ENCODE measurements at places on chromosomes 5 and 9.

GRCh38 chr5:57193757-57194413 lies 20.0 kb downstream of the GPBP1 start:
- no peak for DNase-seq

DNA sequence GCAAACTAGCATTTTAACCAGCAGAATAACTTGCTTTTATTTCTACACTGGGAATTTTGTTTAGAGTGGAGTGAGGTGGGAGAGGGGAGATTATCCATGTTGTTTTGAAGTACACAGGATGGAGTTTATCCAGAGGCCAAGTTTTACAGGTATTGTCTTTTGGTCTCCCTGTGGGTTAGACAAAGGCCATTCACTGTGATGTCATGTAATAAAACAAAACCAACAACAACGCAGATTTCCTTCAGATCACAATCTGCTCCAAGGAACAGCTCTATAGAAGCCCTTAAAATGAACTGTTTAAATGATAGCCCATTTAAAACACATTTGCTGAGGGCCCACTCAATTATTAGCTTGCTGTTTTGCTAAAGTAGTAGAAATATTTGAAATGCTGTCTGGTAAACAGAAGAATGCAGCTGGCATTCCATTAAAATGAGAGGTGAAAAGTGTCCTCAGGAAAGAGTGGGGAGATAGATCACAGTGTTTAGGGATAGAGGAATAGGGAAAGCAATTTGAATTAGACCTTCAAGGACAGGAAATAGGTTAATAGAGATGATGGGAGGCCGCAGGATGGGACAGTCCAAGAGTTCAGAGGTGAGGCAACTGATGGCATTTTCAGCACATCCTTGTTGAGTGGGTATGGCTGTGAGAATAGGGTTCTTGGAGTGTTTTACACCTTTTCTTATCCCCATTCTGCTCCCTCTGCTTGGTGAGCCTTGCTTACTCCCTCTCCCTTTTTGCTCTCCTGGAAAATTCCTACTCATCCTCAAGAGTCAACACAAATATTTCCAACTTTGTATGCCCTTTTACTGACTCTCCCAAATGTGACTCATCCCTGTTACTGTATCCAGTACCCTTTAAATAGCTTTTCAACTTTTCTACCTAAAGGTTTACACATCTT lies 140.1 kb upstream of the NR3C1 start:
- no peak for DNase-seq

DNA sequence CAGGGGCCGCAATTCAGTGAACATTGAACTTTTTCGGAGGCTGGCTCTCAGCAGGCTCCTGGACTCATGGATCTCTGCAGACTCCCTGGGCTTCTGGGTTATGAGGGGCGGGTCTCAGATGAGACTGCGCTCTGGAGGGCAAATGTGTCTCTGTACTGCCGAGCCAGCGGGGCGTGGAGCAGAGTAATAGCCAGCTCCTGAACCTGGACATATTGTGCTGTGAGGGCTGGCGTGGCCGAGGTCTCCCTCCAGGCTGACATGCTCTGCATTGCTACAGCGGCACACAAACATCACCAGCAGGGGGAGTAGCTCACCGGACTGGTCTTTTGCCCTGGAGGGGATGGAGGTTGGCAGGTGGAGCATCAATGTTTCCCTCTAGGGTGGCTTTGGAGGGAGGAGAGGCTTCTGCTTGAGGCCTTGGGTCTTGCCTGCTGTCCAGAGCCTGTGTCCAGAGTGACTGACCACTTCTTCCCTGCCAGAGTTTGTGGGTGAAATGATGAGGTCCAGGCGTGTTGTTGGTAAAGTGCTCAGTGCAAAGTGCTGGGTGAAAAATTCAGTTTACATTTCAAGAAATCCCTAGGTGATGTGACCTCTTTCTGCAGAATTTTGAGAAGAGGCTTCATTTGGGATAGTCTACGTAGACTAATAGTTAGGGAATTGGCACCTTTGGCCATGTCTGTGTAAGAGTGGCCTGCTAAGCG lies 10.9 kb upstream of the GADD45G start:
- DNase-seq = no peak

GRCh38 chr9:91066856-91067255 lies 265.2 kb downstream of the SYK start:
- no peak for DNase-seq

- no peak for DNase-seq
These were observed 89.7 kb upstream of the PARP8 start for GRCh38 chr5:50576686-50577256.

- no peak for DNase-seq
These were observed 223.0 kb upstream of the NUDT12 start for GRCh38 chr5:103785569-103785968.

- DNase-seq = no peak
These were observed 68.7 kb downstream of the ACTL7B start for GRCh38 chr9:108786901-108787689.

DNA sequence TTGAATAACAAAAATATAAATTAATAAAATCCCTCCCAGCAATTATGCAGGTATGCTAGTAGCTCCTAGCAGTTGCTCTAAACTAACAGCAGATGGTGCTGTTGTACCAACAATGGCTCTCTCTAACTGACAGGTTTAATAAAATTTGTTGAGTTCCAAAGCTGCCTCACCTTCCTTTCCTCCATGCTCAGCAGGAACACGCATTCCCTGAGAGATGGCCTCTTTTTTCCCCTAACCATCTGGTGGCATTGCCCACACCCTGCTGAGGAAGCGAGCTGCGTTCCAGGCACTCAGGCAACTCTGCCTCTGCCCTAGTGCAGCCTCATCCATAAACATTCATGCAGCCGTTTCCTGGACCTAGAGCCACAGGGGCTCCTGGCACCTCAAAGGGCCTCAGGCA lies 106.2 kb downstream of the KLHL3 start:
- peak; percentile 5 for DNase-seq

DNA sequence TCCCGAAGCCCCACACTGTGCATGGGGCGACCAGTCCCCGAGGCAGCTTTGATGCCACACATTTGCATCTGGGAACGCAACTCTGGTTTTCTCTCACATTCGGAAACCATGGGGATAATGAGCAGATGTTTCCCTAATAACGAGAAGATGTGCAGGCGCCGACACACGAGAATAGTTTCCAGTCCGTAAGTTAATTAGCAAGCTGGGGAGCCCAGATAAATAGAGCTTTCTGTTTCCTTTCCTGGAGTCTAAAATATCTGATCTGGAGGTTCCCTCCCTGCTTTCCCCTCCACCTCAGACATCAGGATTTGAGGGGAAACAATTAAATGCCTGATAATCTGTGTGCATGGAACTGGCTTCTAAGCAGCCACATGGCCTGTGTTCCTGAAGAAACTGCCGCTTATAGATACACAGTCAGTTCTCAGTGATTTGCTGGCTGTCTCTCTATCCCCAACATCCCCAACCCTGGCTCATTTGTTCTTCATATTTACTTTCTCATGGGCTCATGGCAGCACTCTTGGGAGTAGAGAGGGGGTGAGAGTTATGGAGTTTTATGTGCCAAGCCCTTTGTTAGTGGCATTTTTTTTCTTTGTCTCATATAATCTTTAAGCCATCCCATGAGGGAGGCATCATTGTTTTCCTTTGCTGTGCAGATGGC lies 62.8 kb downstream of the PDZD2 start:
- no peak for DNase-seq

DNA sequence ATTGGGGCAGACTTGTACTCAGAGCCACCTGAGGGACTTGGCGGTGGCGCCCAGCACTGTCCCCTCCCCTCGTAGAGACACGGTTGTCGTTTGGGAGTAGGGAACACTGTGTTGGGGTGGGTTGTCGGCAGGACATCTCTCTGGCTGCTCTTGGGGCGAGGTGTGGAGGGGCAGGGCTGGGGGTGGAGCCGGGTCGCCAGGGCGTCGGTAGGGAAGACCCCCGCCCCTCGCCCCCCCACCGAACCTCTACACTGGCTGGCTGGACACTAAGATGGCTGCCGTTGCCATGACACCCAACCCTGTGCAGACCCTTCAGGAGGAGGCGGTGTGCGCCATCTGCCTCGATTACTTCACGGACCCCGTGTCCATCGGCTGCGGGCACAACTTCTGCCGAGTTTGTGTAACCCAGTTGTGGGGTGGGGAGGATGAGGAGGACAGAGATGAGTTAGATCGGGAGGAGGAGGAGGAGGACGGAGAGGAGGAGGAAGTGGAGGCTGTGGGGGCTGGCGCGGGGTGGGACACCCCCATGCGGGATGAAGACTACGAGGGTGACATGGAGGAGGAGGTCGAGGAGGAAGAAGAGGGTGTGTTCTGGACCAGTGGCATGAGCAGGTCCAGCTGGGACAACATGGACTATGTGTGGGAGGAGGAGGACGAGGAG lies 778 bp downstream of the TRIM41 start:
- DNase-seq = no peak

GRCh38 chr5:41406936-41407335 lies 103.5 kb downstream of the PLCXD3 start:
- DNase-seq = no peak

- no peak for DNase-seq
These were observed 9.4 kb upstream of the TNFAIP8 start for GRCh38 chr5:119346394-119346793.

GRCh38 chr5:172403189-172403796 lies 51.0 kb downstream of the SH3PXD2B start:
- DNase-seq = no peak

GRCh38 chr5:36305571-36306326 lies 4.0 kb upstream of the RANBP3L start:
- no peak for DNase-seq

DNA sequence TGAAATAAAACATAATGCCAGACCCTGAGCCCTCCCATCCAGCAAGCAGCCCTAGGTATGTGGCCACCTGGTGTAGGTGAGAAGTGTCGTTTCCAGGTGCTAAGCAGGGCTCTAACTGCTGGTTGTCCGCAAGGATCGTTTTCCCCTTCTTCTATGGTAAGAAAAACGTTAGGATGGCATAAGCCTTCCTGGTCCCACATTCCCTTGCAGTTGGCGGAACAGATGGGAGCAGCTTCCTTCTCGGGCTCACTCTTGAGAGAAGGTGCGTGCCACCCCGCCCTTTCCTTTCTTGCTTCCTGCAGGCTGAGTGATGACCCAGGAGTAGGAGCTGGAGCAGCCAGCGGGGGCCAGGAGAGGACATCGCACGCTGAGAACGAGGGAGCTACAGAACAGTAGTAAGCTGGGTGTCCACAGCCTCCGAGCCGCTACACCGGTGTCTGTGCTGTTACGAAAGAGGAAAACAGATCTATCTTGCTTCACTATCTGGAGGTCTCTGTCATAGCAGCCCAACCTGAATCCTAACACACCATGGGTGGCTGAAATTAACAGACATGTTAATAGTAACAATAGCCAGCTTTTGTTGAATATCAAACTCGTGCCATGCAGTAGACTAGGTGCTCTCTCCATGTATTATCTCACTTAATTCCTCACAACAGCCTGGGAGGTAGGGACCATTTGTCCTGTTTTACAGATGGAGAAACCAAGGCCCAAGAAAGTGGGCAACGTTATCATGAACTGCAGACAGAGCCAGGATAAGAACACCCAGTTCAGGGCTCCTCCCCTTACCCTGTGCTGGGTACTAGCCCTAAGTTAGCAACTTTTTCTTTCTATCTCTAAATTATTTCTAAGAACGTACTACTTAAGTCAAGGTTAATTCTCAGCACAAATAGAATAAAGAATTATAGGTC lies 139.8 kb downstream of the COL23A1 start:
- DNase-seq = no peak

DNA sequence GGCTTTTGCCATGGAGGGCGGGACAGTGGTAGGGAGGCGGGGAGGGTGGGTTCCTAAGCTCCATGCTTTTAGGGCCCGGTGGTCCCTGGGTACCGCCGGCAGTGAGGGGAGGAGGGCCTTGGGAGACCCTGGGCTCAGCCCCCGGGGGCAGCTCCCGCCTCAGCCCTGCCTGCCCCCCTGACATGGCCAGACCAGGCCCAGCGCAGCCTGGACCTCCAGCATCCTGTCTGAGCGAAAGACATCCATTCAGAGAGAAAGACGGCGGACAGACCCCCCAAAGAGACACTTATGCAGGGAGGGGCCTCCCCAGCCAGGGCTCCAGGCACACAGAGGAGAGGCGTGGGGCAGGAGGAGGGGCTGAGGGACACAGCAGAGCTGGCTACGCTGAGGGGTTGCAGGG lies 45.3 kb downstream of the KCNT1 start:
- no peak for DNase-seq

DNA sequence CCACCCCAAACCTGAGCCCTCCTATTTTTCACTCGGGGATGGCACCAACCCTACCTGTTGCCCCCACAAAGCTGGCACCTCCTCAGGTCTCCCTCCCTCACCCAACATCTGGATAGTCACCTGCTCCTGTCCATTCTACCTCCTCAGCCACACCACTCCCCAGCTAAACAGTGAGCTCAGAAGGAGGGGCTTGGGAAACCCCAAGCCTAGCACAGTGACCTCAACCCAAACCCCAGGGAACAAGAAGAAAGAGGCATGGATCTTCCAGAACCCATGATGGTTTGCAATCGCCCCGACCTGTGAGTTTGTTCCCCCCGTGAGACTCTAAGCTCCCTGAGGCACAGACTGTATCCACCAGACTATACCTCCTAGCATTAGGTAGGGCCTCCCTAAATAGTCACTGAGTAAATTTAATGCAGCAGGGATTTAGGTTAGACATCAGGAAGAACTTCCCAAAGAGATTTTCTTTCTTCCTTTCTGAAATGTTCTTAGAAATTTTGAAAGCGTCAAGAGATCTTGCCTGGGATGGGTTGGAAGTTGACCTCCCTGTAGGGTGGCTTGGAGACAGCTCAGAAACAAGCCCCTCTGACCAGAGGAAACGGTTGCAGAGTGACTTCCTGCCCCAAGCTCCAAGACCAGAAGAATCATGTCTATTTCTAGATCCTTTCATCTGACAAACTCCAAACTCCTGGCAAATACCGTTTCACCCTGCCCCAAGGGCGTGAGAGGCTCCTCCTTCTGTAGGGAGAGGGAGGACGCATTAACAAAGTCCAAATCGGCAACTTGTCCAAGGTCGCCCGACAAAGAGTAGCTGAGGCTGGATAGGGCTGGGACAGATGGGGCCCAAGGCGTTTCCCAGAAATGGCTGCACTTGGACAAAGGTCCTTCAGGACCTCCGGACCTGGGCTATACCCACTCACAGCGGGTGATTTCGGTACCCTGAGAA lies 4.1 kb downstream of the FIBCD1 start:
- DNase-seq = no peak

DNA sequence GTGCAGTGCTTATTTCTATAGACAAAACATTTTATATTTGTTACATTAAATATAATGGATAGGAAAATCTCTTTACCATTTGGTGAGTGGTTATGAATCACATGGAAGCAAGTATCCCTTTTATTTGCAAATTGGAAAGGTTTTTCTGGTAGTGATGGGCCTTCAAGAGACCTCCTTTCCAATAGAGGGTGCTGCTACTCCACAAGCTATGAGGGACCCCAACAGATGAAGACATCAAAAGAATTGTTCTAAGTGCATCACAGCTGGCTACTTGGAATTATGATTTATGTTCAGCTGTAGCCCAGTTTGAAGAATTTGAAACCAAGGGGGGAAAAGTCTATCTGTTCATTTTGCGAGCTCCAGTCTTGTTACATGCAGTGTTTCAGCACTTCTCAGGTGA lies 493.7 kb upstream of the SGCD start:
- no peak for DNase-seq

- no peak for DNase-seq
These were observed 33.1 kb downstream of the SPIN1 start for GRCh38 chr9:88421348-88421747.
